Chondrocyte (in vitro differentiated cells): ENCODE measurements at places on chromosomes 4 and X.

DNA sequence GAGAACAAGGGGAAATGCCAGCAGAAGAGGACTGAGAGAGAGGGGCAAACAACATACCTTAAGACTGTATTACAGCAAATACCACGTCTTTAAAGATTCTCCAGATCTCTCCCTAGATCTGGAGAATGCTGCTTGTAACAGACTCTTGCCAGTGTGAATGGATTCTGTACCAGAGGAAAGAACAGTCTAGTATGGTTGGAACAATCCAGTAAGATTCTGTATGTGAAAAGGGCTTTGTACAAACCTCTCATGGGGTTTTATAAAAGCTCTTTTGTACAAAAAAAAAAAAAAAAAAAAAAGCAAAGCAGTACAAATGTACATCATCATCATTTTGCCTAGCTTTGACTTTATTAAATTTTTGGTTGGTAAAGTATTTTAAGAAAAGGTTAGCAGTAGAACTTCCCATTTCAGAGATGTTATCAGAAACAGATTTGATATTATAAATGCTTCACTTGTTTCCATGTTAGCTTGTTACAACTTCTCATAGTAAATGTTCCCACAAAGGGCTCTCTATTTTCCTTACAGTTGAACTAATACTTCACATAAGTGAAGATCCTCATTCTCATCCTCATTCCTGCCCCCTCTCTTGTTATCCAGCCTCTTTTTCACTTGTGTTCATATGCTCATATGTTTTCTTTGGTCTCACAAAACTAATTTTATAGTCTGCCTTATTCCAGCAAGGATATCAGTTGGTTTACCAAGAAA, 144.2 kb downstream of the EDA start:
- DNase-seq, result no peak

GRCh38 chr4:93199492-93199891, 629.1 kb upstream of the ATOH1 start:
- no peak for DNase-seq

DNA sequence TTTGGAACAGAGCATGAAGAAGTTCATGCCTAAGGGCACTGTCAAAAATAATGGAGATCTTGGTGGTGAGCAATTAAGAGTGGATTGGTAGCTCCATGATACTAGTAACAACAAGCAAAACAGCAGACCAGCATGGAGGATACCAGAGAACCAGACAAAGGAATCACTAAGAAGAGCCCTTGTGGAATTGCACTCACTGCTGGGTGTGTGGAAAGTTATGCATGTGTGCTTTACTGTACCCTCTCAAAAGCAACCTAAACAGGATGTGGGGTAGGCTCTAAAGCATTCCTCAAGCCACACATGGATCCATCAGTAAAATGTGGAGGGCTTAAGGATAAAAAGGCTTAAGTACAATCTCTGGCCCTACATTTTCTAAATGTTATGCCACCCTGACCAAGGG, 69.5 kb downstream of the AR start:
- no peak for DNase-seq

DNA sequence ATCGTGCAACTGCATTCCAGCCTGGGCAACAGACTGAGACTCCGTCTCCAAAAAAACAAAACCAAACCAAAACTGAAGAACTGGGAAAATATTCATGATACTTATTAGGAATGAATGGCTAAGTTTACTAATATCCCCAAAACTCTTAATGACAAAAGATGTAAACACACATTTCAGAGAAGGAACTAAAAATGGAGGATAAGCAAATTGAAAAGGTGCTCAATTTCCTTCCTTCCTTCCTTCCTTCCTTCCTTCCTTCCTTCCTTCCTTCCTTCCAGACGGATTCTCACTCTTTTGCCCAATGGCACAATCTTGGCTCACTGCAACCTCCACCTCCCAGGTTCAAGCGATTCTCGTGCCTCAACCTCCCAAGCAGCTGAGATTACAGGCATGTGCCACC, 44.4 kb upstream of the CDKN2AIP start:
- DNase-seq, result peak; percentile 19

GRCh38 chr4:112142182-112142581, 3.1 kb upstream of the FAM241A start:
- DNase-seq, result no peak

DNA sequence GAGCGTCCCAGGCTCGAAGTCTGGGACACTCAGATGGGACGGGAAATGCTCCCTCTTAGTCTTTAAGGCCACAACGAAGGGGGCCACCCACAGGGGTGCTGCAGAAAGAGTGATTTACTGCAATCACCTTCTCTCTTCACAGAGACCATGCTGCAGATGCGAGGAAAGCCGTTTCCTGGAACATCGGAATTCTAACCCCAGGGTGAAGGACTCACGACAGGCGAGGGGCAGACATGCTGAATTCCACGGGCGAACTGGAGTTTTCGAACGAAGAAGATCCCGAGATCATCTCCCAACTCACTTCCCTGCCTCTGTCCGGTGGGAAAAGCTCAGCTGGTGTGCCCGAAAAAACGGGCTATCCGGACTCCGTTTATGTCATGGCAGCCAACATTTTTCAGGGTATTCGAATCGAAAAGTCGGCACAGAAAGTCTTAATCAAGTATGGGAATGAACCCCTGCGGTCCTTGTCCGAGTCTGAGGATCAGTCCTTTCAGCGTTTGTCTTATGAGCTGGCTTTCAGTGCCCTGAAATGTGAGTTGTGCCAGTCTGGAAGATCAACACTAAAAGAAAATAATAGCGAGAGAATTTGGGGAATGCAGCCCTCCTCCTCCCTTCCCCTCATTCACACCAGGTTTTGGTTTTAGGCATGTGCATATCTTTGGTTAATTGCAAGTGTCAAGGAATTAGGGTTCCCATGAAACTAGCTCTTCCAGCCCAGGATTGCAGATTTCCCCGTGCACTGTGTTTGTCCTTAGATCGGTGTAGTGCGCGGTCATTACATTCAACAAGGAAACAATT, 905 bp downstream of the NSUN7 start:
- no peak for DNase-seq

GRCh38 chrX:35919536-35920309, at the start of gene CFAP47:
CFAP47 (plus strand) TSS chrX:35919734; CDS start chrX:35919800, 66 bp downstream.
- DNase-seq, result peak; percentile 36

DNA sequence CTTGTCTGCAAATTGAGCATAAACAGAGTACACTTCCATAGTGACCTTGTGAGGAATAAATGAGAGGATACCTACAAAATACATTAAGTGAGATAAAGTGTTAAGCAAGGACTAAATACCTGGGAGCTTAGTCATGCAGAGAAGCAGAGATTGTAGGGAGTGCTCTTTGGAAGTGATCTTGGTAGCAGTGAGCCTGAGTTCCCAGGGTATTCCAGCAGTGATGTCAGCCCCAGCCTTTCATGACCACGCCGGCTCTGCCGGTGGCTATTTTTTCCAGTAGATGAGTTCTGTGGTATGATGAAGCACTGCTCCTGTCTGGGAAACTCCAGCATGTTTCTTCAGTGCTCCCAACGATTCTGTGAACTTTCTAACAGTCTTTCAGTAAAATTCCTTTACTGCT, 391.5 kb upstream of the IGFBP7 start:
- DNase-seq, result no peak

DNA sequence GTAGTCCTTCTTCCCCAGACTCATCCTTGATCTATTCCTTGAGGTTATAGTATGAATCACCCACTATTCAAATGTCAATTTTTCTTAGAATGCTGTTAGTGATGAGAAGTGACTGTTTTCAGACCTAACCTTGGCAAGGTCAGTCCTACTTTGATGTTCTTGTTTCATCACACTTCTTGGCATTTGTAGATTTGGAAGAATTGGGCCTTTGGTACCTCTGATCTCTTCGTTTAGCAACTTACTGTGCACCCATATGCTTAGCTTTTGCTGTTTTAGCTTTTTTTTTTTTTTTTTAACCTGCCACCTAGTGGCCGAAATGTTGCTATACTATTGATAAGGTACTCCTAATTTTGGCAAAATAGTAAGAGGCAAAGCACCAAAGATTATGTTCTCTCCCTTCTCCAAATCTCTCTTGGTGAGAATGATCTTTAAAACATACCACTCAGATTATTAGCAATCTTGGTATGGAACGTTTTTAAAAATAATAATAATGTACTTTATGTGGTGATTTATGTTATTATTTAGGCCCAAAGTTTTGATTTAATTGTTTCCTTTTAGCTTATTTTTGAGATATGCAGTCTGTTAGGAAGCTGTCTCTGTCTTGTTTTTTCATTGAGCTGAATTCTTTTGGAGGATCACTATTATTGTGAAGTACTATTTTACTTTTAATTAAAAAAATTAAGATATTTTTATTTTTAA, 16.6 kb downstream of the DCK start:
- no peak for DNase-seq
